ENCODE measurements at places on chromosomes 11 and 22.
A peak's percentile ranks its signal among the peaks of the same experiment; 100 is the strongest.

DNA sequence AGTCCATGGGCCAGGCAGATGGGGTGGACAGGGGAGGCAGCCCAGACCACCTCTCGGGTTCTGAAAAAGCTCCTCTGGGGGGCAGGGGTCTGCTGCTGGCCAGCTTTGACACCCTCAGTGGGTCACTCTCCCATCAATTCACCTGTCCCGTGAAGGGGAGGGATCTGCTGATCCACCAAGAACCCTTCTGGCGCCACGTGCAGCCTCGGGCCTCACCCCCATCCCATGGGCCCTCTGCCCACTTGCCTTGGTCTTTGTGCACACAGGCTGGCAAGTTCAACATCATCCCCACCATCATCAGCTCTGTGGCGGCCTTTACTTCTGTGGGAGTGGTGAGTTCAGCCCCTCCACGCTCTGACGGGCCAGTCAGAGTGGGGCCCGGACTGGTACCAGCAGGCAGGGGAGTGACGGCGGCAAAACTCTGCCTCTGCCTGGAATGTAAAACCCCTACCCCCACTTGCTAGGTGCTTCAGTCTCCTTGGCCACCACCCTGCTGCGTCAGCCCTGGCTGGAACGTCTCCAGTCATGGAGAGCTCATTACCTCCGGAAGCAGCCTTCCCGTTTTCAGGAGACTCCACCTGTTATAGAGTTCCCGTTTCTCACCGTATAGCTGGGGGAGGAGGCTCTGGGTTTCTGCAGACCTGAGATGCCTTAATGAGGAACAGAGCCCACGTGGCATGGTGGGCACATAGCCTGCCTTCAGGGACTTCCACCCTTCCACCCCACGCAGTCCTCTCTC lies 12.7 kb downstream of the PRG3 start:
- no peak for DNase-seq

DNA sequence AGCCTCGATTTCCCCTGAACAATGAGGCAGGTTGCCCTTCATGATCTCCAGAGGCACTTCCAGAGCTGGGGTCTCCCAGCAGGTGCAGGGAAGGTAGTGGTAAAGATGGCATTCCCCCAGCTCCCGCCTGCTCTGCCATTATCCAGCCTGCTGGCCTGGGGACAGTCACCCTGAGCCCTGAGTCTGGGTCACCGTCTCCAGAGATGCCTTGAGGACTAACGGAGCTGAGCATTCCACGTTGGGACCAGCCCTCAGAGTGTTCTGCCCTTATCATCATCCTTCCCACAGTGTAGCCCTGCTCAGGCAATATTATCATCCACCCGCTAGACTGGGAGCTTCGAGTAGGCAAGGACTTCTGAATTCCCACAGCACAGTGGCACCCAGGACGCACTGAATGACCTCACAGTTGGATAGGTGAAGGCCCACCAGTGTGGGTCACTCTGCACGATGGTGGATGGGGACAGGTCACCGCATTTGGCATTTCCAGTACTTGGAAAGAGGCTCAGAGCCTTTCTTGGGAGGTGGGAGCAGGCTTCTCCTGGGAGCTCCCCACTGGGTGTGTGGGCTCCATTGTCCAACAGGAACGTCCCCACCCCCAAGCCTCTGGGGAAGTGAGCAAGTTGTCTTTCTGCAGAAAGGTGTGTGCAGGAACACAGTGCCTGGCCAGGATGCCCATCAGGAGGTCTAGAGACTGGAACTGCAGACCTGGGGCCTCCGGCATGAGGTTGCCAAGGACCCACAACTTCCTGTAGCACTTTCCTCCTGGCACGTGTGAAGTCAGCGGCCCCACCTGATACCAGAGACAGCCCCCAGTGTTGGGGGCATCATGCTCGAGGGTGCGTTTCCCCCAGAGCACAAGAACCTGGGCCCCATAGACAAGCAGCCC lies 51.4 kb upstream of the WNT7B start:
- no peak for DNase-seq

GRCh38 chr22:49440931-49441330 lies 386.7 kb downstream of the BRD1 start:
- DNase-seq = no peak

GRCh38 chr22:21849489-21849888 lies 18.0 kb downstream of the MAPK1 start:
- DNase-seq = no peak

GRCh38 chr22:40499209-40499623 lies 128.8 kb downstream of the SGSM3 start:
- no peak for DNase-seq

DNA sequence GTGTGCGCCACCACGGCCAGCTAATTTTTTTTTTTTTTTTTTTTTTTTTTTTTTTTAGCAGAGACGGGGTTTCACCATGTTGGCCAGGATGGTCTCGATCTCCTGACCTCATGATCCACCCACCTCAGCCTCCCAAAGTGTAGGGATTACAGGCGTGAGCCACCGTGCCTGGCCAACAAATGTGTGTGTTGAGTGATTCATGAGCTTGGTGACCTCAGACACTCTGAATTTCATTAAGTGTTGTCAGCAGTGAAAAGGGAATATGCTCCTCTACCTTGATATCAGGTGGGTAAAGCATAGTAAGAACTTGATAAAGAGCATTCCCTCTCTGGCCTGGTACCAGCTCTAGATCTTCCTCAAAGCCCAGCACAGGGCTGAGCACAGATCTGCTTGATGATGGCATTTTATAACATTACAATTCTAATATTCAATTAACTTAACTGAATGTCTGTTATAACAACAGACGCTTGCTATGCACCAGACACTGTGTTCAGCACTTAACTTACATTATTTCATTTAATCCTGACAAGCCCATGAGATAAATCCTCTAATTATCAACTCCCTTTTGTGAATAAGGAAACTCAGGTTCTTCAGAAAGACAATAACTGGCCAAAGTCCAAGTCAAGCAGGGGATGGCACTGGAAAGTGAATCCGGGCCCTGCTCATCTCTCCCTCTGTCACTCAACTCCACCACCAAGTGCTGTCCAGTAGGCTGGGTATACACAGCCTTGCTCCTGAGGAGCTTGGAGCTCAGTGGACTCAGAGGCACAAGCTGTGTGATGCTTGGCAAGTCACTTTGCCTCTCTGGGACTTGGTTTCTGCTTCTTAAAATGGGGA lies 13.0 kb downstream of the TBC1D10A start:
- DNase-seq = no peak

GRCh38 chr11:70695086-70695960 lies 297.0 kb downstream of the CTTN start:
- DNase-seq = no peak

DNA sequence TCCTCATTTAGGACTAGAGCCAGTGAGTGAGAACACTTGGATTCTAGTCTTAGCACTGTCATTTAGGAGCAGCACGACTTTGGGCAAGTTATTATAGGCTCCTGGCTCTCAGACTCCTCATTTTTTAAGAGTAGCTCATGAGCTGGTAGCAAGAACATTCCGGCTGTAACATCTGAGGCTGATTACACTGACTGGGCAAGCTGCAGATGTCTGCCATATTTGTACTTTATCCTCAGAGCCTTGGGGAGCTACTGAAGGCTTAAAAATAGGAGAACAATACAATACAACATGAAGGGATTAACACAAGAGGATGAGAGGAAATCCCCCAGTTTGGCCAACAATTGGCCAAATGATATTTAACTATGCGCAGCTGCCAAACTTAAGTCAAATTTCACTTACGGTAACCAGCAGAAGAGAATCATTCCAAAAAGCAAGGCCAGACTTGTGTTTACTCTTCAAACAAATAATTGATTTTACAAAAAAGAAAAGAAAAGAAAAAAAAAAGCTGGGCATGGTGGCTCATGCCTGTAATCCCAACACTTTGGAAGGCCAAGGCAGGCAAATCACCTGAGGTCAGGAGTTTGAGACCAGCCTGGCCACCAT lies 113.1 kb upstream of the ARHGAP42 start:
- DNase-seq = no peak

GRCh38 chr22:47659467-47660223 lies 897.2 kb downstream of the TBC1D22A start:
- DNase-seq = no peak

DNA sequence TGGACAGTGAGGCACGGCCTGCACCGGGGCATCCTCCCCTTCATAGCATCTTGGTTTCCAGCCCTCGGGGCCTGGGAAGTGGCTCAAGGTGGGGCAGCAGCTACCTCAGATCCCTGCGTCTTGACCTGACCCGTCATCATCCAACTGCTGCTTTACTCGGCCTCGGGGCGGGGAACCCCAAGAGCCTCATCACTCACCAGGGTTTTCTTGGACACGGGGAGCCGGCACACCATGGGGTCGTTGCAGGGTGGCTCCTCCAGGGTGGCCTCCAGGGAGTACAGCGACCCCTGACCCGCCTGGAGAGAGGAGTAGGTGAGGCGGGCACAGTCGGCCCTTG lies 651 bp downstream of the CTSF start:
- no peak for DNase-seq

DNA sequence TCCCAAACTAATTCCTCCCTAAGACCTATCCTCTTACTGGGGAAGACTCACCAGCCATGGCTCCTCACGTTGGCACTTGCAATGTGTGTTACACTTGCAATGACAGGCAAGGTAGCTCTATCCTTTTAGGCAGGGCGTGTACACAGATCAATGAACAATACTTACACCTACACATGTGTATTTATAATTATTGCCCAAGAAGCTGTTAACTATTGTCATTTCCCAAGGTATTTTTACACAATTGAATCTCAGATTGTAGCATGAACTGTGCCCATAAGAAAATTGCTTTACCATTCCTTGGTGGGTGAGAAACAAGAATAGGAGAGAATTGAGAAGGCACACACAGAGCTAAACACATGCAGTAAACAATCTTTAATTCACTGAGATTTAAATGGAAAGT lies at the start of gene CARD18:
Gene CARD18, minus strand, starts transcription at position 101 of the 400 bp plus-strand sequence. Its CDS starts 43 bp downstream, at position 58.
- DNase-seq = no peak

DNA sequence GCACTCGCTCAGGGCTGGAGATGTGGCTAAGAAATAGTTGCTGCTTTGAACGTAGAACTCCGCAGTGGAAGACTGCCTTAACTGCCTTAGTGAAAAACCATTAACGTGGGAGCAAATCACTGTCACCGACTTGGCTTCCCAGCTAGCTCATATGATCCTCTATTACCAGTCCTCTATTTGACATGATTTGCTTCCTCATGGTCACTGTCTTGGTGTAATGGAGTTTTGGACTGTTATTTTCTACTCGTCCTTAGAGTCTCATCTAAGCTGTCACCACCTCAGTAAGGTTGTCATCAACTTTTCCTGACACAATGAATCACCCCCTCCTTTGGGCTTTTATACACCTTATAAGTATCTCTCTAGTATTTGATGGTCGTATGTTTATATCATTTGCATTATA lies 167.1 kb upstream of the NARS2 start:
- DNase-seq = no peak

GRCh38 chr11:79150966-79151365 lies 289.9 kb downstream of the TENM4 start:
- DNase-seq = no peak

DNA sequence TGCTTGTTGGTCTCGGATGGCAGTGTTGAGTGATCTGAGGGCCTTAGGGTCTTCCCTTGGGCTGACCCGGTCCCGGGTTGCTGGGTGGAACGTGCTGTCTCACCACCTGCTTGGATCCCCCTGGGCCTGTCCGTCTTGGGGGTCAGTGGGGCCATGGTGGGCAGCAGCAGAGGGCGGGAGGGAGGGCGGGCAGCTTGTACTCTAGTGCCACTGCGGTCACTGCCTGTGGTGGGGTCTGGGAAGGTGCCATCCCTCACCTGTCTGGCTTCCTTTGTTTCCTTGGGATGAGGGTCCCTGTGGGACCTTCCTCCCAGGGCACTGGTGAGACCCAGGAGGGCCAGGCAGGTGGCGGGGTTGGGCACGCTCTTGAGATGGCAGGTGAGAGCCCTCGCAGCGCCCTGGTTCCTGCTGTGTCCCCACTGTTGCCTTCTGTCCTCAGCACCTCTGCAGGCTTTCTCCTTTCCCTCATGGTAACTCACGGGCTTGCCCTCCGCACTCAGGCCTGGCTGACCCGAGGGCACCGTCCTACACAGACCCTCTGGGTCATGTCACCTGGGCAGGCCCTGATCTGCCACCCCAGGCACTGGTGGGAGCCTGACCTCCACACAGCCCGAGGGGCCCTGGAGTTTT lies 34.2 kb downstream of the TBC1D22A start:
- DNase-seq = no peak

- no peak for DNase-seq
Observed at GRCh38 chr11:7927635-7928034, 3.4 kb downstream of the OR10A6 start.

DNA sequence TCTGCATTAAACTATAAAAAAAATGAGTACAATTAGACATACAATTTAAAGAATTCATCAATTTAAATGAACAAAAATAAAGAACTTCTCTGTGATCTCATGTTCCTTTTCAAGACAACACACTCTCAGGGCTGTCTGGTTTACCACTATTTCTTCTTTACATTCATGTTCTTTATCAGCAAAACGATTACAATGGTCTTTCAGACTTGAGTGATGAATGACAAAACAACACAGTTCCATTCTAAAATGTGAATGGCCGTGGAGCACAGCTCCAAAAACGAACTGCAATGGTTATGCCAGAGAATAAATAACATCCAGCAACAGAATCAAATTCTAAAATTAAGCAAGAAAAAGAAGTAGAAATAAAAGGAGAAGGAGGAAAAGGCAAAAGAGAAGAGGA lies 113.1 kb downstream of the CADM1 start:
- no peak for DNase-seq

DNA sequence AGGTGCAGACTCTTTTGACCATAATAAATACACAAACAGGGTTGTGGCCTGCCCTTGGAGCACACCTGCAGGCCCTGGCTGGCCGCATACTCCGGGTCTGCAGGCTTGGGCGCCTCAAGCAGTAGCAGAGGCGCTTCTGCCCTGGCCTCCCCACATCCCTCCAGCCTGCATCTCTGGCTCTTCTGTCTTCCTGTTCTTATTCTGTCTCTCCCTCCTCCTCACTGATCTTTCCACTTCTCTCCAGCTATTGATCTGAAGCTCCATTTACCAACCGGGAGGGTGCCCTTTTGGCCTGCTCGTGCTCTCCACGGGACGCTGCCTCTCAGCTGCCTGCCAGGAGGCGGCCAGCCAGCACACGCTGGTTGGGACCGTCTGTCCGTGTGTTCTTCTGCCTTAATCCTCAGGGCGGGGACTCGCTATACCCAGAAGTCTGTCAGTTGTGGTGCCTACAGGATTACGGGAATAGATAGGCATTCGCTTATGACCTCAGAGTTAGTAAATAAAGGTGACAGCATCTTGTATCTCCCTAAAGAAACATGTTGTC lies 5.2 kb downstream of the UPB1 start:
- DNase-seq = no peak

DNA sequence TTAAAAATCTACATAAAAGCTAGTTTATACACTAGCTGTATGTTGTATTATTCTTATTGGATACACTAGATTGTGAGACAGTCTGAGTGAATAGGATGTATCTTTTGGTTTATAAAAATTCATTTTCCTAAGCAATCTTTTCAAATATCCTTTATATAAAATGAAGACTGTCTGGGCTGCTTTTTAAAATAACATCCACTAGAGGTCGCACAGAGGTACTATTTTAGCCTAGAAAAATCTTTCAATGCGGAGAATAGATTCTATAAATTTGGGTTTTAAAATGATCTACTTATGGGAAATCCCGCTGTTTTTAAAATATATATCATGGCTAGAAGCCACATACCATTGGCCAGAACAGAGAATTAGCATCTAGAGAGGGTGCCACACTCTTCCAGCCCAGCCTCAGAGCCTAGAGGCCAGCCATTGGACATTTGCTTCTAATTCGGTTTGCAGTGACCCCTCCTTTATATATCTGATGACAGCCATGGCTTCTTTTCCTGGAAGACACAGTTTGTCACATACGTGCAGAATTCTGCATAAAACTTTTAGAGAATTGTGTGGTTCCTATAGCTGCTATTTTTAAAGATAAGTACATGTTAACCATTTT lies 7.3 kb downstream of the C11orf97 start:
- DNase-seq = peak; percentile 24

All from activated CD4-positive, alpha-beta T cell treated with anti-CD3 and anti-CD28 coated beads, Interleukin-2, amount 10 ng/mL, durations not matched to agents 7 days and 5 days (primary cell).